MM.1S (cell line): ENCODE measurements at places on chromosomes 12 and 14.

GRCh38 chr14:91173904-91174303 lies 60.0 kb downstream of the DGLUCY start:
- no peak for DNase-seq

- no peak for DNase-seq
Observed at GRCh38 chr14:100472094-100472455, 115.1 kb downstream of the BEGAIN start.

DNA sequence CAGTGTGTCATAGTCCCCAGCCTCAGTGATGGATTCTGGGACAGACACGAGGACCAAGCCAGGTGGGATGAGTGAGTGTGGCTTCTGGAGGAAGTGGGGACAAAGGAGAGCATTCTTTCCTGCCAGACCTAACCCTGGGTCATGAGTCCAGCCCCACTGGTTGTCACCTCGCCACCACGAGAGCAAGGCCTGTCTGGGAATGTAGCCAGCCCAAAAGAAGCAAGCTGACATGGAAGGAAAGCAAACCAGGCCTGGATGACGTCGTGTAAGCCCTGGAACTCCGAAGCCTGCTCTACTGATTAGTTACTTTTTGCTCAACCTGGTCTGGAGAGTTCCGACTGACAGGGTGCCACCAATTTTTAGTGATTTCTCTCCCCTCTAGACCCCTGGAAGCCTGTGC lies 105.9 kb downstream of the SINHCAF start:
- no peak for DNase-seq

DNA sequence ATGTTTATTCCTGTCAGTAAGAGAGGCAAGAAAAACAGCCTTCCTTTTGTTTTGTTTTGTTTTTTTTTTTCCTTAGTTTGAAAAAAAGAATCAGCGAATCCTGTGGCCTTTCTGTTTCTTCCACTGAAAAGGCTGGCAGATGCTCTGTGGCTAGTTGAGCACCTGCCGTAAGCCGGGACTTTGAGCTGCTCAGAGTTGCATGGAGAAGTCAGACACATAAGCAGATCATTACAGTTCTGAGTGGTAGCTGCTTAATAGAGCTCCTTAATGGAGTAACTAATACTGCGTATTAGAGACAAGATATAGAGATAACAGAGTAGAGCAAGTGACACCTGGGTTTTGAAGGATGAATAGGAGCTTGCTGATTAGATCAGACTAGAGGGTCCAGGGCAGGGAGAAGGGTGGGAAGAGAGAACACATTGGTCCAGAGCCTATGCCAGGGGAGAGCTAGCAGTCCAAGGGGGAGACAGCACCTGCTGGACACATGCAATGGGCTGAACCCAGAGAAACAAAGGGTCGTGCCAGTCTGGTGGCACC lies 129.4 kb downstream of the TSPAN9 start:
- DNase-seq = no peak

DNA sequence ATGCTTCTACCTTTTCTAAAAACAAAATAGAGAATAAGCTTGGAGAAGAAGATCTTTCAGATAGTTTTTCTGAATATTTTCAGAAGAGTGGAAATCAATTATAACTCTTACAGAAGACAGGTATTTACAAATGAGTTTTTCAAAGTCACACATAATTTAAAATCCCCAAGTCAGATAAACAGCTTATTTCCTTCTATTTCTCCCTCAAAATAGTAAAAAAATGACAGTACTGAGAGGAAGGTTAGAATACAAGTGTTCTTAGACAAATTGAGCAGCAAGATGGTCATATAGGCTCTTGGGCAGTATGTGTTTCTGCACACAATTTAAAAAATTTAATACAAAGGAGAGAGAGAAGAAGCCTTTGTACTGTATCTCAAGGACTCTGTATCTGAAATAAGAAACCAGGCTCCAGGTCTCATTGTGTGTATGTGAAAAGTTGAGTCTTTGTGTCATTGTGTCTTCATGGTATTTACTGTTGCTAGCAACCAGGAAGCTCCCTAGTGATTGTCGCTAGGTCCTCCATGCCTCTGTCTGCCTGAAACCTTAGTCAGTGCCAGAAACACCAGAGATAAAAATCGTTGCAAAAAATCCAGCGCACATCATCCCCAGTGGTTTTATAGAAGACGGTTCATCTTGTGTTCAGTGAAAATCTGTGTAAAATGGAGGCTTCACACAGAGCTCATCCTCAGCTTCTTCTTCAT lies 12.9 kb upstream of the TUBA1A start:
- no peak for DNase-seq

- no peak for DNase-seq
Observed at GRCh38 chr14:95468448-95469133, 47.9 kb downstream of the SYNE3 start.
